Stimulated activated CD8-positive, alpha-beta memory T cell treated with anti-CD3 and anti-CD28 coated beads, Interleukin-15, amount 100 ng/mL, for 48 hours (primary cell): ENCODE measurements at places on chromosomes 5 and 9.

GRCh38 chr9:131943351-131943841 lies 136.3 kb downstream of the MED27 start:
- no peak for DNase-seq

GRCh38 chr5:131538177-131538593 lies 96.8 kb downstream of the RAPGEF6 start:
- DNase-seq: no peak

- no peak for DNase-seq
Observed at GRCh38 chr5:6675784-6676491, 37.3 kb upstream of the TENT4A start.

GRCh38 chr5:80781356-80781755 lies 126.6 kb upstream of the DHFR start:
- DNase-seq: no peak

GRCh38 chr9:128208946-128209669 lies 5.9 kb downstream of the DNM1 start:
- no peak for DNase-seq
